ENCODE measurements at places on chromosomes 5 and 9.

DNA sequence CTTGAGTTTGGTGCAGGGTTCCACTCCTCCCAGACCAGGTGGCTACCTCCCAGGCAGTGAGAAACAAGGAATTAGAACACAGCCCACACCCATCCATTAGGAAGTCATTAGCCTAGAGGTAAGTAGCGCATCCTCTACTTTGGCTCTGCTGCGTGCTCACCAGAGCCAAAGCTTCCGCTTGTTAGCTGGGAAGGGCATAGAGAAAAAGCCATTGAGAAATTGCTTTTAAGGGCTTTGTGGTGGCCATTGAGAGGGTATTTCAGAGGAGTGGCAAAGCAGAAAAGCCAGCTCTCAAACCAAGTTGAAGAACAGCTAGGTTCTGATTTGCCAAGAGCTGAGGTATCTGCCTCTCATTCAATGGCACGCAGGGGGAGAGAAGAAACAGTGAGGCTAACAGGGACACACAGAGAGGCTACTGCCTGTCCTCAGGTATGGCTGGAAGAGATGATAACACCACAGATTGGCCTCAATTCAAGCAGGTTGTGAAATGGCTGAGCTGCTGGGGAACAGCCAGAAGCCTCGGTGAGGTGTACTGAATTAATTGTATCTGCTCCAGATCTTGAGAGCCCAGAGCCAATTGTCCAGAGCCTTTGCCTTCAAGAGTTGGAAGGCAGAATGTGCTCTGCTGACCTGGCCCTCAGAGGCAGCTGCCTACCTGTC, 119.4 kb downstream of the NTRK2 start:
- H3K4me1 ChIP-seq = no peaks in the 10 kb centered on the region
- no peak for DNase-seq
- no peak overlapping the region for H3K27ac ChIP-seq
- no peaks in the 10 kb centered on the region for H3K36me3 ChIP-seq

GRCh38 chr5:31880449-31880848, 241.5 kb downstream of the PDZD2 start:
- H3K4me3 ChIP-seq = no peak overlapping the region
- H3K4me1 ChIP-seq = no peaks in the 10 kb centered on the region
- H3K27ac ChIP-seq = no peak overlapping the region
- DNase-seq = no peak
- H3K27me3 ChIP-seq = no peaks in the 10 kb centered on the region

DNA sequence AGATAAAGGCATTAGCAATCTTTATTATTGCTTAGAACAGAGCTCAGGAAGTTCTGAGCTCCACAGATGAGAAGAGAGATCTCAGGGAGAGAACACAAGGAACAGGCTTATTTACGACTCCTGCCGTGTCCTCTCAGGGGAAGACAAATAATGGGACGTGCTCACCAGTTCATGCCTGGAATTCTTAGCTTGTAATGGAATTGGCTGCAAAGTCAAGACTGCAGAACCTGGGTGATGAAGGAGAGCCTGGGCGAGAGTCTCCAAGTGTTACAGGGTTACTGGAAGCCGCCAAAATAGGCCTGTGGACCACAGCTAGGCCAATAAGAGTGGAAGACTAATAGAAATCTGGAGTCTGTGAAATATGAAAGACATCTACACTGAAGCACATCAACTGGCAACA, 174.5 kb upstream of the ADAMTSL1 start:
- no peaks in the 10 kb centered on the region for H3K36me3 ChIP-seq
- H3K27ac ChIP-seq = no peak overlapping the region
- H3K4me1 ChIP-seq = no peaks in the 10 kb centered on the region
- no peak overlapping the region for H3K4me3 ChIP-seq
- DNase-seq = no peak

DNA sequence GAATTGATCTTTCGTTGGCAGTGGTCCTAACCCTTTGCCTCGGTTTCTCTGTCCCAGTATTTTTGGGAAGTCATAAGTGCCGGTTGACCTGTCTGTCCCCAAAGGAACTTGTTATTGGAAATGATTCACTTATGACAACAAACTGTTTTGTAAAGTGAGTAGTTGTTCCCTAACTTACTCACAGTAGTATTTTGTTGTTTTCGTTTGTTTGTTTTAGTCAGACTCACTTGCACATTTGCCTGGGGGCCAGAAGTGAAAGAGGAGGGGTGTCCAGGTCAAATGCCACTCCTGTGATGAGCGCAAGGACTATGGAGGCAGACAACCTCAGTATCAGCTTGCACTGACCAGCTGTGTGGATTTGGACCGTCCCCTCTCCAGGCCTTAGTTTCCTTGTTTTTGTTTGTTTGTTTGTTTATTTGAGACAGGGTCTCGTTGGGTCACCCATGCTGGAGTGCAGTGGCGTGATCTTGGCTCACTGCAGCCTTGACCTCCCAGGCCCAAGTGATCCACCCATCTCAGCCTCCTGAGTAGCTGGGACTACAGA, 47.3 kb downstream of the ANKRD55 start:
- no peak for DNase-seq
- no peak overlapping the region for H3K27ac ChIP-seq
- no peak overlapping the region for H3K4me3 ChIP-seq
- H3K4me1 ChIP-seq = peaks cover 10% of the 10 kb centered on the region
- no peaks in the 10 kb centered on the region for H3K36me3 ChIP-seq

GRCh38 chr5:58066076-58066475, 393.8 kb downstream of the PLK2 start:
- H3K36me3 ChIP-seq = no peaks in the 10 kb centered on the region
- H3K27ac ChIP-seq = no peak overlapping the region
- no peak overlapping the region for H3K4me3 ChIP-seq

All from activated naive CD8-positive, alpha-beta T cell treated with anti-CD3 and anti-CD28 coated beads for 36 hours (primary cell).